ENCODE measurements at places on chromosomes 1 and 21.

- no peak for DNase-seq
Observed at GRCh38 chr21:34536820-34537219, 24.8 kb upstream of the KCNE1 start.

DNA sequence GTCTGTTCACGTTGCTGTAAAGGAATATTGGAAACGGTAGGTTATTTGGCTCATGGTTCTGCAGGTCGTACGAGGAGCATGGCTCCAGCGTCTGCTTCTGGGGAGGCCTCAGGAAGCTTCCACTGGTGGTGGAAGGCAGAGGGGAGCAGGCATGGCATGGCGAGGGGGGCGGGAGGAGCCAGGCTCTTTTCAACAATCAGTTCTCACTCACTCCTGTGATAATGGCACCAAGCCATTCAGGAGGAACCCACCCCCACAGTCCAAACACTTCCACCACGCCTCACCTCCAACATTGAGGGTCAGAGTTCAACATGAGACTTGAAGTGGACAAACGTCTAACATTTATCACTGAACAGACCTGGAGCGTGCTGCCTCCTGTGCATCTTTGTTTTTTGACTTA, 141.2 kb downstream of the PGBD5 start:
- DNase-seq = no peak

GRCh38 chr1:52542085-52542688, 10.7 kb downstream of the TUT4 start:
- no peak for DNase-seq

GRCh38 chr1:41802532-41803501, 115.9 kb downstream of the HIVEP3 start:
- DNase-seq = no peak

GRCh38 chr1:206606867-206607266, 5.4 kb downstream of the EIF2D start:
- no peak for DNase-seq

DNA sequence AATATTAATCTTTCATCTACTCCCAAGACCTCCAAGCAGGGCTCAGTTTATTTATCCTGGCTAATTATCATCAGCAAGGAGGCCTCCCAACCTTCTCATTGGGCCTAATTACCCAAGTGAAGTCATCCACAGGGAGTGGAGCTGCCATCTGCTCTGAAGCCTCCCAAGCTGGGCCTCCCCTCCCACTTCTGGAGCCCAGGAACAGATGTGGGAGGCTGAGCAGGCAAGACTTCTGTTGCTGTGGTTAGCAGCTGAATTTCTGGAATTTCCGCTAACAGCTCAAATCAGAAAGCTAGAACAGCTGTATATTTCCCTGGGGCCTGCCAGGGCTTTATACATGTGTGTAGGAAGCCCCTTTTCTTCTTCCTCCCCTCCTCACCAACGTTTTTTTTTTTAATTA, 127.5 kb downstream of the UCK2 start:
- no peak for DNase-seq

GRCh38 chr1:20008391-20008841, 29.0 kb upstream of the PLA2G2A start:
- DNase-seq = no peak

DNA sequence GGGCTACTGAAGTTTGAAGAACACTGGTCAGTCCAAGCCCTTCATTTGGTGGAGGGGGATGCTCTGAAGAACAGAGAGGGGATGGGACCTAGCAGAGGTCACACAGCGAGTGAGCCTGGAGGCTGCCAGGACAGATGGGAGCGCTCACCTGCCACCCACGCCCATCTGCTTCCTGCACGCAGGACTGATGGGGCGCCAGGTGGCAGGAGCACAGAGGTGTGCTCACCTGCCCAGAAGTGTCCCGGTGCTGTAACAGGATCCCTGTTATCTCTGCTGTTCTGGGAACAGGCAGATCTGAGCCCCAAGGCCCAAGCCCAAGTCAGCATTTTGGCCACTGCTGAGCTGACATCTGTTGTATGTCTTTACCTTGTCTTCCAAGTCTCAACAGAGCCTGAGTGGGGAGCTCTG, 40.5 kb downstream of the EPHB2 start:
- DNase-seq = no peak

- no peak for DNase-seq
Observed at GRCh38 chr1:78664763-78665162, 15.1 kb downstream of the IFI44 start.

DNA sequence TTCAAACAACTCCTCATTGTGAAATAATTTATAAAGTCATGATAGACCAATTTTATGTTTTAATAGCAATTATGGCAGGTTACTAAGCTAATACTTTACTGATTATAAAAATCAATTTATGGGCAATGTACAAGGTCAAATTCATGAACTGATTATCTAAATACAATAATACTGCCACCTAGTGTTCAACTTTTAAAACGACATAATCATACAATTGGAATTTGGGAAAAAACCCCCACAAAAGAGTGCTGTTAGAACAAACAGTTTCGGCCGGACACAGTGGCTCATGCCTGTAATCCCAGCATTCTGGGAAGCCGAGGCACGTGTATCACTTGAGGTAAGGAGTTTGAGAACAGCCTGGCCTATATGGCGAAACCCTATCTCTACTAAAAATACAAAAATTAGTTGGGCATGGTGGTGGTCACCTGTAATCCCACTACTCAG, 14.0 kb downstream of the GTF2B start:
- no peak for DNase-seq

DNA sequence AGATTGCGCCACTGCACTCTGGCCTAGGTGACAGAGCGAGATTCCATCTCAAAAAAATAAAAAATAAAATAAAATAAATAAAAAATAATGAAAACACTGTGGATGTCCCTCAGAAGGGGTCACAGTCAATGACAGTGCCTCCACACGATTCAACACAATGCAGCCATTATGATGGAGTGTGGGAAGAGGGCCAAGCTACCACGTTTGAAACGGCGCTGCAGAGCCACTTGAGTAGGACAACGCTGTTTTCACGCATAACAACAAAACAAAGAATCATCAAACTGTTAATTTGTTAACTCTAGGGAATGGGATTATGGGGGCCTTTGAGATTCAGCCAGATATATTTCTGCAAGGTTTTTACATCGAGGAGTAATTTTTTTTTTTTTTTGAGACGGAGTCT, 36.5 kb downstream of the NKAIN1 start:
- no peak for DNase-seq

- DNase-seq = no peak
Observed at GRCh38 chr1:227775841-227776240, 39.6 kb upstream of the PRSS38 start.

DNA sequence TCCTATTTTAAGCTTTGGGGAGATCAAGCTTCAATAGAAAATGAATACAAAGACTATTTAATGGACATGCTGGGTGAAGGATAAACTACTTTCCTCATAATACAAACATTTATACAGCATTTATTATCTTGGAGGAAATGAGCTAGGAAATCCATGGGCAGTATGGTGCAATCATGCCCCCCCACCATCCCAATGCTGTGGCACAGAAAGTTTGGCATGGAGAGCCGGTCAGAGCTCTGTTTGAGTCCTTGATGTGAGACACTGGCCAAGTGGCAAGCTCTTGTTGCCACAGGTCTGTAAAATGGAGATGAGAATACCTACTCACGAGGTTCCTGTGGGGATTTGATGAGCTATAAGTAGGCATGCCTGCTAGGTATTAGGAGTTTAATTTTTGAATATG, 120.6 kb downstream of the MAB21L3 start:
- DNase-seq = no peak

DNA sequence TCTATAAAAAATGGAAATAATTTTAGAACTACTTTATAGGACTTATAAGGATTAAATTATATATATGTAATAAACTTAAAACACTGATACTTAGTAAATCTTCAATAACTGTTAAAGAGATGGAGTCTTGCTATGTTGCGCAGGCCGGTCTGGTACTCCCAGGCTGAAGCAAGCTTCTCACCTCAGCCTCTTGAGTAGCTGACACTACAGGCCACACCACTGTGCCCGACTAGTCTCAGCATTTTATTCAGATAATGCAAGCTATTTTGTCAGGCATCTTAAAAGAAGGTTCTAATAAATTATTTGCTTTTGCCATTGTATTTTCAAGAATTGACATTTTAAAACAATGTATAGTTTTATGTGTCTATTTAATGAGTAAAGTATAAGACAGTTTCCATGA, 20.8 kb downstream of the CNST start:
- DNase-seq = no peak

DNA sequence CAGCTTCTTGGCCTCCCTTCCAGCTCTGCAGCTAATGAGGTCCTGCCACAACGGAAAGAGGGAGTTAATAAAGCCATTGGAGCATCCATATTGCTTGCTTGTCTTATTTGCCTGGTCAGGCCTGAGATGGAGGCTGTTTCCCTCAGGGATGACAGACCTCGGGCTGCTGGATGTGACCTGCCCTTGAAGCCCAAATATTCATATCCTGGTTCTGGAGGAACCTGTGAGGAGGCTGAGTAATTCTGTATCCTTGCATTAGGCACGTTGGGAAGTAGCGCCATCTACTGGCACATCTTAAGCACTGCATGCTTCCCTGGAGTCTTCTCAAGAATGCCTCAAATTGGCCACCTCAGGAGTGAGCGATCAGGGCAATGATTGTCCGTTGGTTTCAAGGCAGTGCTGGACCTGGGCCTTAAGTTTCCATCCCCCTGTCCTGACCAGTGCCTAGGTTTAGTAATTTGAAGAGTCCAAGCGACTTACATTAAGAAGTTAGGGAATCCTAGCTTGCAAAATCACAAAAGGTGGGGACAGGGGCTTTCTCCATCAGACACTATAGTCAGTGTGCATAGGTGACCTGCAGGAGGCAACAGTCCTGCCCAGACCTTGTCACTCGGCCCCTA, 13.8 kb upstream of the NASP start:
- DNase-seq = peak; percentile 27

- no peak for DNase-seq
Observed at GRCh38 chr1:119908661-119909060, 12.3 kb upstream of the ADAM30 start.

- no peak for DNase-seq
Observed at GRCh38 chr1:232899268-232899667, 51.1 kb upstream of the NTPCR start.

DNA sequence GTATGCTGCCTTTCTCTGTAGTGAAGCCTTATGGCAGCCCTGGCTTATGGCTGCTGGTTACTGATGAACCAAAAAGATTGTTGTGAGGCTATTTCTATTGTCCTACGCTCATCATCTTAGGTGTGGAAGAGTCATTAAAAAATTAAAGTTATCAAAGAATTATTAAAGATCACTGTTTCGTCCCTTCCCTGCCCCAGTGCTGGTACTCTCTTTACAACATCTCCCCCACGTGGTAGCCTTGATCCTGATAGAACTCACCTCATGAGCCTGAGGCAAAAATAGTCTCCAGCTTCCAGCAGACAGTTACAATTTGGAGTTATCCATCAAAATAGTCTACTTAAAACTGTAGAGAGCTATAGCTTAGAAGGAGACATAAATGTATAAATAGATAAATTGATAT, 201.5 kb downstream of the S1PR1 start:
- no peak for DNase-seq

DNA sequence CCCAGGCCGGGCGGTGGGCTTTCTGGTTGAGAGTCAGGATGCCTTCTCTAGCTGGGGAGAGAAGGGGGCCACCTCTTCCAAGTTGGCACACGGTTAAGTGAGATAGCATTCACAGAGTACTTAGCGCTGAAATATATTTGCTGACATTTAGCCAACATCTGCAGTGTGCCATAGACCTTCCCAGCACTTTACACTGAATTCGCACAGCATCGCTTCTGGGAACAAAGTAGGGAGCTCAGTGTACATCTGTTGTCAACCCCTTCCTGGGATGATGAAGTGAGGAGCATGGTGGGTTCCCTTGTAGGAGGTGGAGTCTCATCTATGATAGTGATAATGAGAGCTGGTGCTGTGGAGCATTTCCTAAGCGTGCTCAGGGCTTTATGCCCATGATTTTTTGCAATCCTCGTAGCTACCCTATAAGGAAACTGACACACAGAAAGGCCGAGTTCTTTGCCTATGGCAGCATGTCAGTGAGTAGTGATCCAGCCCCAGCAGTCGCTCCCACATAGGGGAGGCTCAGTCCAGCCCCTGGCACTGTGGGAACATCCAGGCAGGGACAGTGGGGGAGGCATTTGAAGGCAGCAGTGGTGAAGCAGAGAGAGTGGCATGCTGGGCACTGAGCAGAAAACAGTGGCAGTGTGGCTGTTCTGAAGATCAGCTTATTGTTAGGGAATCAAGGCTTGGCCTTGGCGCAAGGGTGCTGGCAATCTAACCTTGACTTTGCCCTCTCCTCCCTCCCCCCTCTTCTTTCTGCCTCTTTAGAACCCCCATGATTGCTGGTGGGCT, 176.2 kb downstream of the PGBD5 start:
- DNase-seq = no peak

- no peak for DNase-seq
Observed at GRCh38 chr1:201259476-201260235, 23.6 kb upstream of the PKP1 start.

GRCh38 chr1:89652373-89652772, 19.5 kb downstream of the LRRC8C start:
- DNase-seq = no peak

- DNase-seq = no peak
Observed at GRCh38 chr1:208921259-208921658, 662.3 kb upstream of the CAMK1G start.

DNA sequence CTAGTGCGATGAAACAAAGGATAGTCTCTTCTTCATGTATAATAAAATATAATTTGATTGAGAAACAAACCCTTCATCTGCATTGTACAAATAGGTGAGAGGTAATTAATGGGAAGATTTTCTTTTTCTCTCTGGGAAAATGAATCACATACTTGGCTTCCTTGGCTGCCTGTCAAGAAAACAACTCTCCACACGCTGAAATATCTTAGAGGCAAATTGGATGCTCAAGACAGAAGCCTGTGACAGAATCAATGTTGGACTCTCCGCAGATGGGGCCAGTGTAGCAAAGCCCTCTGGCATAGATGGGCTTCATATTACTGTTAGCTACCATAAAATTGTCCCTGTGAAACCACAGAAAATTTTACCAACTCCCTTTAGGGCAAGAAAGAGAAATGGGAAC, 186.6 kb downstream of the GRIK1 start:
- DNase-seq = no peak

DNA sequence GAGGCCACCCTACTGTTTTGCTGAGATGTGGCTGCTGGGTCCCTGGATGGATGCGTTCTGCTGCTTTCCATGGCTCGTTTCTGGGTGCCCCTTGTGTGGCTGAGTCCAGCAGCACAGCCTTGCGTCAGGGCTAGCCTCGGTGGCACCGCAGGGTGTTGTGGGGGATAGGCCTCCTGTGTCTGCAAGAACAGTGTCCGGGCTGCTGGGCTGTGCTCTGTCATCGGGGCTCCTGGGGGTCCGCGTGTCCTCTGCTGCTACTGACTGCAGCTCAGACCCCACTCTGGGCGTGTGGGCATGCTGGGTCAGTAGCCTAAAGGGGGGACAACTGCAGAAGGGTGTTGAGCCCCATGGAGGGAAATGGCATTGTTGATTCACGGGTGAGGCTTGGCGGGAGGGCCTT, 4.9 kb downstream of the RRP1 start:
- DNase-seq = no peak

- no peak for DNase-seq
Observed at GRCh38 chr1:165487921-165488320, 43.0 kb upstream of the RXRG start.

DNA sequence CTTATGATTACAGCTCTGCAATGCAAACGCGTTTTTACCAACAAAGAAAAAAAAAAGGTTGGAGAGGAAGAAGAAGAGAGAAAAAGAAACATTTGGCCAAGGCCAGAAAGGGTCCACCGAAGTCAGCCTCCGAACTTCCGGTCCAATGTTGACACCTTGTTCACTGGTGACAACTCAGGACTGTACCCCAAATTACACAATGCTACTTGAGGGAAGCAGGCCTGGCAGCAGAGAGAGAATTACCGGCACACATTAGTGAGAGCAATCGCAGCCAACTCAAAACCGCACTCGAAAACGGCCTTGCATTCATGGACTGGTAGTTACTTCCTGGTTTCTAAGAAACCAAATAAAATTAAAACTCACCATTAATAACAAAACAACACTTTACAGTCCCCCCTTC, 652.5 kb downstream of the KIF26B start:
- DNase-seq = no peak

Measured in activated CD8-positive, alpha-beta memory T cell treated with anti-CD3 and anti-CD28 coated beads for 1 hour (primary cell).